ENCODE measurements at places on chromosomes 6 and 20. TPM values are rescaled to one million over a fixed set of nuclear protein-coding genes. Genes with fewer than 3 reads are reported as not detected.

Gene ADTRP
- total RNA-seq: 2.8 TPM

Gene MGME1
- 21.8 TPM for total RNA-seq

Gene C20orf141
- not detected for total RNA-seq

Gene MAP7
- total RNA-seq: 1.1 TPM

Gene CCDC170
- total RNA-seq: under 0.01 TPM

Gene POPDC3
- total RNA-seq: 2.0 TPM

Gene PAK5
- total RNA-seq: not detected

Gene SNX14
- 92.5 TPM for total RNA-seq

Gene DXO
- 31.7 TPM for total RNA-seq

Gene GPLD1
- total RNA-seq: 0.14 TPM

Gene MATN4
- total RNA-seq: not detected

Gene MMP24
- total RNA-seq: 0.43 TPM

Gene BCAS4
- total RNA-seq: 17.5 TPM

Gene NINL
- 13.3 TPM for total RNA-seq

Gene LIN28B
- 34.4 TPM for total RNA-seq

Gene LY6G5B
- 5.2 TPM for total RNA-seq

Gene LRP11
- total RNA-seq: 49.9 TPM

Gene HLA-DQB1
- 0.43 TPM for total RNA-seq

Gene RBM12
- total RNA-seq: 42.5 TPM

Gene DNAAF9
- 15.3 TPM for total RNA-seq

Gene OOEP
- 0.88 TPM for total RNA-seq

Gene TMX4
- 78.3 TPM for total RNA-seq

Gene ESR1
- total RNA-seq: 1.0 TPM

Gene DDO
- 0.66 TPM for total RNA-seq

Gene MPIG6B
- not detected for total RNA-seq

Gene TRAPPC3L
- under 0.01 TPM for total RNA-seq

Gene NCOA7
- 133 TPM for total RNA-seq

Gene PSMB8
- total RNA-seq: 56.8 TPM

Gene SLCO4A1
- total RNA-seq: 6.6 TPM

Gene ME1
- 7.4 TPM for total RNA-seq

Gene PRDM13
- not detected for total RNA-seq

Gene TBCC
- 47.2 TPM for total RNA-seq

Gene SRMS
- not detected for total RNA-seq

Gene GTSF1L
- not detected for total RNA-seq

Gene RCAN2
- 0.88 TPM for total RNA-seq

Gene HMGCLL1
- total RNA-seq: not detected

Gene DPPA5
- not detected for total RNA-seq

Gene CALHM6
- 0.29 TPM for total RNA-seq

Gene PRR18
- total RNA-seq: not detected

Gene RSPH4A
- 0.43 TPM for total RNA-seq

Gene KIF16B
- total RNA-seq: 9.3 TPM

Gene PRSS35
- 0.44 TPM for total RNA-seq

Gene GSTA2
- not detected for total RNA-seq

Gene NRN1
- total RNA-seq: not detected

Data from placental pericyte (primary cell).